Right renal pelvis (tissue), 4 donors: ENCODE measurements at places on chromosomes 1 and 21. TPM values are rescaled to one million over a fixed set of nuclear protein-coding genes. Genes with fewer than 3 reads are reported as not detected.

Gene CLEC20A
- polyA plus RNA-seq, result 0.32 TPM

Gene AKR7A3
- polyA plus RNA-seq, result 1.1 TPM

Gene SIM2
- 26.1 TPM for polyA plus RNA-seq

Gene SNIP1
- 12.3 TPM for polyA plus RNA-seq

Gene SH3BGR
- 7.1 TPM for polyA plus RNA-seq

Gene KCNJ15
- 259 TPM for polyA plus RNA-seq

Gene ZNF593OS
- polyA plus RNA-seq, result 0.92 TPM

GRCh38 chr1:13628711-13629110 is 45.1 kb downstream of the PDPN start:
- DNase-seq, result no peak

DNA sequence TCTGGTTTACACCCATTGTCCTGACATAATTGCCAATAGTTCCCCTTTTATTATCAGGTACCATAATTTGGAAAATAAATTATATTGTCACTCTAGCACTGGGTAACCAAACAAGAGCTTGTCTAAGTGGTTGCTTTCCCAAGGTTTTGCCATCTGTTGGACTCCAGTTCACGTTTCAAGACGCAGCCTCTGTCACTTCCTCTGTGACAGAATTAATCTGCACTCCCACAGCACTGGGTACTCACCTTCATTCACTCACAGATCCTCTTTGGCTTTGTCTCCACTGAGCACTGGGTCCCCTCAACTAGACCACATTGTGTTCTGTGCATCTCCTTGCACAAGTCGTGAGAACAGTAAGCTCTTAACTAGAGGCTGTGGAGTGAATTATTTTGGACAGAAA is 123.6 kb upstream of the JUN start:
- DNase-seq, result no peak

DNA sequence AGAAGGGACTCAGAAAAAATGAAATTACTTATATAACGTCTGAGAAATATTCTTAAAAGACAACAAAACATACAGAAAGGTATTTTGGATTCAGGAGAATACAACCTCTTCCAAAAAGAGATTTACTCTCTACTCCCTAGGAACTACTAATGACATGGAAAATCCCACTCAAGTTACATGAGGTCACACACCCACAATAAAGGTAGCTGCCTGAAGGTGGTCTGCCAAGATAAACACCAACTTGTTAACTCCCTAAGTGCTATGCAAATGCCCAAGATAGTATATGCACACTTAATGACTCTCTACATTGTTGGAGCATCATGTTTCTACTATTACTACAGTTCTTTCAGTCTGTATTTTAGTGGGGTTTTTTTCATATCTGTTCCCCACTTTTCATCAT is 26.5 kb downstream of the RERE start:
- no peak for DNase-seq

DNA sequence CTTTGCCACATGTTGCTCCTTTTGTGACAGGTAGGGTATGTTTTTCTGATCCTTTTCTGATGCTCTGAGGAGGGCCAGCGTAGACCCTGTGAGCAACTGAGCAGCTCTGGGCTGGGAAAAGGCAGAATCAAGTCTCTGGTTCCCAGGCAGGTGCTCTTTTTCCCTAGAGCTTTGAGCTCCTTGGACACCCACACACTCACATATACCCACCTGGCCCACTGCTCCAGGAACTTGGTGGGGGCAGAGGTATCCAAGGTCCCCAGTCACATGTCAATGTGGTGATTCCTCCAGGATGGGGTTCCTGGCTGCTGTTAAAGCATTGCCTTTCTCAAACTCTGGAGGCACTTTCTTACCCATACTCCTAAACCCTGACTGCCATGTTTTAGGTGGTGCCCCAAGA is 5.4 kb downstream of the CD2 start:
- no peak for DNase-seq

DNA sequence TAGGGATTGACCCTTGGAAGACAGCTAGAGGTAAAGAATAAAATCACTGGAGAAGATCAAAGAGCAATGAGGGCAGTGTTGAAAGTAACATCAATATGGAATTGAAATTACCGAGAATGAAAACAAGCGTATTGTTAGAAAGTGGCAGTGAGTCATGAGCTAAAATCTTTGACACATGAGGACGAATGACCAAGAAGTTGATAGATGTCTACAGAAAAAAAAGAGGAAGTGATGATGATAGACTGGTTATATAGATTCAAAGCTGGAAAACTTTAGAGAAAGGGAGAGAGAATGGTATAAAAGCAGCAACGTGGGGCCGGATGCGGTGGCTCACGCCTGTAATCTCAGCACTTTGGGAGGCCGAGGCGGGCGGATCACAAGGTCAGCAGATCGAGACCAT is 12.5 kb upstream of the DNM3 start:
- DNase-seq, result no peak

DNA sequence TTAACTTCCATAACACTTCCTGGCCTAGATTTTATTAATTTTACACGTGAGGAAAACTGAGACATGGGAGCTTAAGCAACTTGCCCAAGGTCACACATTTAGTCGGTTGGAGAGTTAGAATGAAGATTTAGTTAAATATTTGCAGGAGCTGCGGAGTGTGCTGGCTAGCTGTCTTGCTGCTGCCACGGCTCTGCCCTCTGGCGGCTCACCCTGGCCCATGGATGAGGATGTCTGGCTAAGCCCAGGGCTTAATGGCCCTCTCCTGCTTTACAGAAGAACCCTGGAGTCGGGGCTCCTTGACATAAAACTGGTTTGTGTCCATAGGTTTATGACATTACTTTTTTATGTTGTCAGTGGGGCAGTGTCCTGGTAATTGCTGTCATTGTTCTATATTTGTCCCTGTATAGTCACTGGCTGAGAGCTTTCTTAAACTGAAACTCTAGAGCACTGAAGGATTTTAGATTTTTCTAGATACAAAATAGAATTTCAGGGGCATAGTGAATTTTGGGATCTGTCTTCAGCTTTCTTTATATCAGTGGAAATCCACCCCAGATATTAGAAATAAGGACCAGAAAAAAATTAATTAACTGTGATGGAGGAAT is 88.9 kb upstream of the WLS start:
- DNase-seq, result no peak

DNA sequence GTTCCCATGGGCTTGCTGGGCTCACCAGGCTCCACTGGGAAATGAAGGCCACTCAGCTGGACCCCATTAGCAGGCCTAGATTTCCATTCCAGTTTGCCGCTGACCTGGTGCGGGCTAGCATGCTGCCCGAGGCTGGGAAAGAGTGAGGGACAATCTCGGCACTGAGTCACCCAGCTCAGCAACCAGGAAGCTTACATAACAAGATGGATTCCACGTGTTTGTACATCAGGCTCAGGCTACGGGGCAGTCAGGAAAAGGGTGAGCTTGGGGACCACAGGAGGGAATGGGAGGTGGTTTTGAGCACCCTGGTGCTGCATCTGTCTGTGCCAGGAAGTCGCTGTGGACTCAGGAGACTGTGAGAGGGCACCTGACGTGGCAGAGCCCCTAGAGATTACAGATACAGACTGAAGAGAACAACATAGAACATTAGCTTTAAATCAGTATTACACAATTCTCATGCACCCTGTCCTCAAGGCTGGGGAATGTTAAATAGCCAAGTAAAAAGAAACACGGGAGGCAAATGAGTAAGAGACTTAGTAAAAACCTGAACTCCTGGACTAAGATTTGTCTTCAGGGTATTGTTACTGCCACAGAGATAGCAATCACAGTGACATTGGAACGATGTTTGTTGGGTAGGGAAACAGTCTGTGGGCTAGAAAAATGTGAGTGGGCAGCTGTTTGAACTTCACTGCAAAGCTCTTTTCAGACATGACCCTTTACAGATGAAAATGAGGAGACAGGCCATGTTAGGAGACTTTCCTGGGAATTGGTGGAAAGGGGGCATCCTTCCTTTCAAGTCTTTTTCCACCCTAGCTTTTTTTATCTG is 51.1 kb downstream of the GLUL start:
- no peak for DNase-seq

GRCh38 chr21:44845418-44846223 is 27.8 kb upstream of the SUMO3 start:
- no peak for DNase-seq

DNA sequence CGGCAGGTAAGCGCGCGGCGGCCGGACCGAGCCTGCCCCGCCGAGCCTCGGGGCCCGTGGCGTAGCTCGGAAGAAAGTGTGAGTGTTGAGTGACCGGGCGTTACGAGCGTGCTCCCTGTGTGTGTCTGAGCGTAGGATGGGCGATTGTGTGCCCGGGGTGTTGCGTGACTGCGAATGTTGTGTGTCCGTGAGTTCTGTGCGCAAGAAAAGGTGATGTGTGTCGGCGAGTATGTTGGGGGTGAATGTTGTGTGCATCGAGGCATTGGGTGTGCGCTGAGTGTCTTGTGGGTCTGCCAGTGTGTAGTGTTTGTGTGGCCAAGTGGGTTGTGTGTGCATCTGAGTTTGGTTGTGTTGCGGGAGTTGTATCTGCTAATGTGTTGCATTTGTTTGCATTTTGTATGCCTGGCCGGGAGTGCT is 398 bp downstream of the PTPRU start:
- DNase-seq, result no peak

DNA sequence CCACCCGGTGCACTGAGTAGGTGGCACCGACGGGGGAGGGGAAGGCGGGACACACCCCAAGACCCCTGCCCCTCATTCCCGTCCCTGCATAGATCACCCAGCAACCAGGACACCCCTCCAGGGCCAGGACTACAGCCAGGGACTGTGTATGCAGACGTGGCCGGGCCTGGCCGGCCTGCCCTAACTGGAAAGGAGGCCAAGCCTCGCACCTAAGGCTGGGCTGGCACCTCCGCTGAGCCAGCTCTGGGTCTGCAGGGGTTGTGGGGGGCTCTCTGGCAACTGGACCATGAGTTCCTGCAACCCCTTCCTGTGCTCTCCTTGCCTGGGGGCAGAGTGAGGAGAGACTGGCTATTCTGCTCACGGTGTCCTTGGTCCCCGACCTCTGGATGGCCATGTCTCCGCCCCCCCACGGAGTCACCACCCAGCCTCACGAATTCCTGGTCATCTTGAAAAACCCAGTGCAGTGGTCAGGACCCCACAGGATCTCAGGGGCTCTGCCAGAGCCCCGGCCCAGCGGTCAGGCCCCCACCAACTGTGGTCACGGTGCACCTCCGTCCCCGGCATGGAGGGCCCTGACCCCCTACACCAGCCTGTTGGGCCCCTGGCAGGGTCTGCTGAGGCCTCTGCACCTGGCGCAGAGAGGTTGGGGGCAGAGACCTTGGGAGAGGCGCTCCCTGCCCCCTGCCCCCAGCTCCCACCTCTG is 1.1 kb upstream of the FNDC10 start:
- no peak for DNase-seq

GRCh38 chr21:41833497-41834115 is 45.5 kb downstream of the PRDM15 start:
- no peak for DNase-seq

DNA sequence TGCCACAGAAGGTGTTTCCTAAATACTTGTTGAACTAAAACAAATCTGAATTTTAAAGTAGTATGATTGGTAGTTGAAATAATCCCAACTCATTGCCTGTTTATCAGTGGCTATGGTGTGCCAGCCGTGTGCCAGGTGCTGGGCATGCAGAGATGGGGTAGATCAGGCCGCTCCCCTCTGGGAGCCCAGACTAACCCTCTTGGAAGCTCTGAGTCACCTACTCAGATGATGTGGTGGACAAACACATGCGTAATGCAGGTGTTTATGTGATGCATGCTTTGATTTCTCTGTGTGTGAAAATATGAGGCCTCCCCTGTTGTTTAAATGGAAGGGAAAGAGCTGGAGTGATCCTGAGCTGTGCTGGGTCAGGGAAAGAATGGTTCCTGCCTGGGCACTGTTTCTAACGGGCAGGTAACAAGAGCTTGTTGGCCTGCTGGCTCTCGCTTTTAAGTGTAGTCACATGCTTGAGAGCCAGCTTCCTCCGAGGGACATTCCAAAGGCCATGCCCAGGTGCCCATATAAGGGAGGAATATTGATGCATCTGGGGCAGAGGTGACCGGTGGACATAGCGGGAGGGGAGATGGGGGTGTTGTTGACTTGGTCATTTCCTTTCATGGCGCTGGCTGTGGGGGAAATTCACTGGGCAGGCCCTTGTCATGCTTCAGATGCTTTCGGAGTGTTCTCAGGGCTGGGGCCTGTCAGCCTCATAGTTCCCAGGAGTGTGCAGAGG is 10.2 kb downstream of the MFN2 start:
- DNase-seq, result no peak
